ENCODE measurements at places on chromosomes 6 and 20.

DNA sequence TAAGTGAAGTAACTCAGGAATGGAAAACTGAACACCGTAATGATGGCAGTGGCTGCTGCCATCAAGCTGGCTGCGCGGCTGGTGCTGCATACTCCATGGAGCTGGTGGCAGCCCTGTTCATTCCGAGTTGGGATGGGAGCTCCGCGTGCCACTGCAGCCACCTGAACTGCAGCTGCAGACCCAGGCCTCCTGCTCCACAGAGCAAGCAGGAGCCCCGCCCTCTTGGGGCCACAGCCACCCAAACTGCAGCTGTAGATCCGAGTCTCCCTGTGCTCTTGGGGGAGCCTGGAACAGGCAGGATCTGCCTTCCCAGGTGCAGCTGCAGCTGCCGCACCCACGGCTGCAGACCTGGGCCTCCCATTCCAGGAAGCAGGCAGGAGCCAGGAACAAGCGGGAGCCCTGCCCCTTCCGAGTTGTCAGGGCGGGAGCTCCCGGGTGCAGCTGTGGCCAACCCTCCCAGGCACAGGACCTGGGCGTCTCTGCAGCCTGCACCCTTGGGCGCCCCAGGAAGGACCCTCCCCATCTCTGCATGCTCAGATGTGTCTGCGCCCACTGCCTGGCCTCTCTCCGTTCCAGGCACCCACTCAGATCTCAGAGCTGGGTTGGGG is 120.2 kb downstream of the GMPR start:
- DNase-seq = no peak

GRCh38 chr20:676967-677366 is 1.4 kb upstream of the SCRT2 start:
- no peak for DNase-seq

DNA sequence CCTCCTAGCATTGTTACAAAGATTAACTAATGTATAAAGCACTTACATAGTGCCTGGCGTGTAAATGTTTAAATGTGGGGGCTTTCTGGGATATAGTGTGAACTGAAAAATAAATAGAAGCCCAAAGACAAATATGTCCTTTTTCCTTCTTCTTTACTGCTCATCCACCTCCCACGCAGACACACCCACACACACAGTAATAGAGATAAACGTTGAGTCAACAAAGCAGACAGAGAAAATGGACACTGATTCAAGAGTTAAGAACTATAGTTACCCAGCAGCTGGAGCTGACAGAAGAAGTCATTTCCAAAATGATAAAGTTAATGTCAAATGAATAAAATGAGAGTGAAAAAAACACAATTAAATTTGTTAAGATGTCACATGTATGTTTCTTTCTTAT is 68.3 kb downstream of the FHL5 start:
- DNase-seq = no peak

DNA sequence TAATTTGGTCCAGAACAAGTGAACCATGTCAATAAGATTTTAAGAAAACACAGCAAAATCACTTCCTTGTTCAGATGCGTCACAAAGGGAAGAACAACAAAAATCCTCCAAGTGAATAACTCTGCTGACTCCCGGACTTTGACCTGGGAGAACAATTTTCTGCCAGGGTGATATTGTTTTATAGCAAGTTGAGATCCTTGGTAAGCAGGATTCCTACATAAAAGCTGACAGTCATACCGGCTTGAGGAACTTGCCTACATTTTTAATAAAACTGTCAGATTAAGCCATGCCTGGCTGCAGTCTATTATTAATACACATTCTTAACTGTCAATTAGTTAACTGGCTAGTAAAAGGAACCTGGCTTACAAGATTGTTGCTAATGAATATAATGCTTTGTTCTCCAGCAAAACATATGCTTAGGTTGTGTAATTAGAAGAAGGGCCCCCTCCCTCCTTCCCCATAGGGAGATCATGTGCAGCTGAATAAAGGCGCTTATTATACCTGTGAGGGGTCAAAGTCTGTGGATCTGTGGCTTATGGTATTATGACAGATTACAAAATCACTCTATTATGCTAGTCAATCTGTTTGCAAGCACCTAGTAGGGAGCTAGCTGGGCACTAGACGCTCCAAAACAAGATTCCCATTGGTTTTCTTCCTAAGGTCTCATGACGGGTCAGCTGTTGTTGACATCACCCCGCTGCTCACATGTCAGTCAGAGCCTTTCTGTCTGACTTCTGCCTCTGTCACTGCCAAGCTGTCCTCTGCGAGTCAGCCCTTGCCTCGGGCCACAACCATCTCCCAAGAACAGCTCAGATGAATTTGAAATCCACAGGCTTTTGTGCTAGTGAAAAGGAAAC is 44.6 kb upstream of the SEC63 start:
- DNase-seq = no peak

GRCh38 chr6:9507136-9507895 is 907.6 kb downstream of the TFAP2A start:
- no peak for DNase-seq

DNA sequence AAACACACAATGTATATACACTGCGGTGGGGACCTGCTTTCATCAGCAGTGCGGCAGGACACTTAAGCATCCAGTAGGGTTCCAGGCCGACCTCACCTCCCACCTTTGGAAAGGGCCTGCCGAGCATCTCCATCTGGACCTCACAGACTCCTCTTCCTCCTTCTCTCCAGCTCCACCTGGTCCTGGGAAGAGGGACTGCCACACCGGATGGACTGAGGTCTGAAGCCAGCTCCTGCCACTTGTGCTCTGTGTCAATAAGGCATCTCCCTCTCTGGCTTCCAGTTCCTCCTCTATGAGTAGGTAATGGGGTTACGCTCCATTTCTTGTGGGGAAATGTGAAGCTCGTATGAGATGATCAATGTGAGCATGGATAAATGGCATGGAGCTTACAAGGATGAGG is 19.1 kb upstream of the NNAT start:
- DNase-seq = no peak

DNA sequence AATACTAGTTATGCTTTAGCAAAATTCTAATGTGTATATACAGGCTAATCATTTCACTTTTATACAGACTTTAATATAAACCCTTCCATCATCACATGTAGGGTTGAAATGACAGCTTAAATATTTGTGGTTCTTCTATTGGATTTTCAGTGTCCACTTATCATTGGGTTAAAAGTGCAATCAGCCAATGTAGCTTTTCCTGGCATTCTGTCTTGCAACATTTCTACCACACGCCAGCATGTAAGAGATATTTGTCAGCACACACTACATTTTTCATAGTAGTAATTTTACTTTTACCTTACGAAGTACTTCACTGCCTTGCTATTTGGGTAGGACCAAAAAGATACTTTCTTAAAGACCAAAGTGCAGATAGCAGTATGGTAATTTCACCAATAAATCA is 252.0 kb downstream of the TBX18 start:
- no peak for DNase-seq

Measured in central memory CD4-positive, alpha-beta T cell (primary cell).